ENCODE measurements at places on chromosomes 4 and X.

DNA sequence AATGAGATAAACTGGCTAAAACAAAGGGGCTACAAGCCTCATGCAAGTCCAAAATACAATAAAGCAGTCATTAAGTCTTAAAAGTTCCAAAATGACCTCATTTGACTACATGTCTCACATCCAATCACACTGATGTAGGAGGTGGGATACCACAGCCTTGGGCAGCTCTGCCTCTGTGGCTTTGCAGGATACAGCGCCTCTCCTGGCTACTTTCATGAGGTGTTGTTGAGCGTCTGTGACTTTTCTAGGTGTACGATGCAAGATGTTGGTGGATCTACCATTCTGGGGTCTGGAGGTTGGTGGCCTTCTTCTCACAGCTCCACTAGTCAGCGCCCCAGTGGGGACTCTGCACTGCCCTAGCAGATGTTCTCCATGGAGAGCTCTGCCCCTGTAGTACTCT, 944.9 kb downstream of the TECRL start:
- DNase-seq = no peak

GRCh38 chr4:71677568-71677967, 106.3 kb downstream of the GC start:
- DNase-seq = no peak

- DNase-seq = no peak
Measured at GRCh38 chr4:44791831-44792230, 65.5 kb upstream of the GNPDA2 start.

DNA sequence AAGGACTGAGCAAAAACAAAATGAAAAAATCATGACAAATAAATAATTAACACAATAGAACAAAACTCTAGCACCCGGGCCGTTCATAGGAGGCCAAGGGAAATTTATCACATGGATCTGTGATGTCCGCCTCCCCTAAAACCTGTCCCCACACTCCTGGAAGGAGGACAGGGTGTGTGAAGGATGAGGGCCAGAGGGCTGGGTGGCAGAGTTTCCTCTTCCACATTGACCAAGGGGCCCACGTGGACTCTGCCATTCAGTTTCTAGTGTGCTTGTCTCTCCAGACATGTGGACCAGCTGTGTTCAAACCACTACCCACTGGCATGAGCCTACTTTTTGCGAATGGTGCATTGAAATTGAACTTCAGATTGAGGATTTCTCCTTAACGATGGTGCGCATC, 6.3 kb downstream of the PRRG3 start:
- no peak for DNase-seq

GRCh38 chr4:48858130-48858529, 27.2 kb downstream of the OCIAD1 start:
- no peak for DNase-seq

DNA sequence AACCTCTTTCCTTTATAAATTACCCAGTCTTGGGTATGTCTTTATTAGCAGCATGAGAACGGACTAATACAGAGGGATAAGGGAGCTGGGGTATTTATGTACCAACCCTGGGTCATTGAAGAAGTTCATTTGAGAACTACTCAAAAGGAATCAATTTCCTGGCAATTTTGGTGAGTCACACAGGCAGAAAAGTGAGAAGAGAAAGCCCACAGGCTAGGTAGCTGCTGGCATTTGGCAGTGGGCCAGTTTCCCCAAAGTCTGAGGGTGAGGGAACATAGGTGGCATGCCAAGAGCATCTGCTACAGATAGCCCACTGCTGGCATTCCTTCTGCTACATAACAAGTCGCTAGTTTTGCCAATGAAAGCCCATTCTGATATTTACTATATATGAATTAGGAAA, 411.2 kb downstream of the MID1IP1 start:
- no peak for DNase-seq

GRCh38 chr4:2042947-2043395, 16.2 kb upstream of the NAT8L start:
- DNase-seq = no peak

- no peak for DNase-seq
Measured at GRCh38 chrX:72365126-72365525, 59.4 kb upstream of the CITED1 start.

DNA sequence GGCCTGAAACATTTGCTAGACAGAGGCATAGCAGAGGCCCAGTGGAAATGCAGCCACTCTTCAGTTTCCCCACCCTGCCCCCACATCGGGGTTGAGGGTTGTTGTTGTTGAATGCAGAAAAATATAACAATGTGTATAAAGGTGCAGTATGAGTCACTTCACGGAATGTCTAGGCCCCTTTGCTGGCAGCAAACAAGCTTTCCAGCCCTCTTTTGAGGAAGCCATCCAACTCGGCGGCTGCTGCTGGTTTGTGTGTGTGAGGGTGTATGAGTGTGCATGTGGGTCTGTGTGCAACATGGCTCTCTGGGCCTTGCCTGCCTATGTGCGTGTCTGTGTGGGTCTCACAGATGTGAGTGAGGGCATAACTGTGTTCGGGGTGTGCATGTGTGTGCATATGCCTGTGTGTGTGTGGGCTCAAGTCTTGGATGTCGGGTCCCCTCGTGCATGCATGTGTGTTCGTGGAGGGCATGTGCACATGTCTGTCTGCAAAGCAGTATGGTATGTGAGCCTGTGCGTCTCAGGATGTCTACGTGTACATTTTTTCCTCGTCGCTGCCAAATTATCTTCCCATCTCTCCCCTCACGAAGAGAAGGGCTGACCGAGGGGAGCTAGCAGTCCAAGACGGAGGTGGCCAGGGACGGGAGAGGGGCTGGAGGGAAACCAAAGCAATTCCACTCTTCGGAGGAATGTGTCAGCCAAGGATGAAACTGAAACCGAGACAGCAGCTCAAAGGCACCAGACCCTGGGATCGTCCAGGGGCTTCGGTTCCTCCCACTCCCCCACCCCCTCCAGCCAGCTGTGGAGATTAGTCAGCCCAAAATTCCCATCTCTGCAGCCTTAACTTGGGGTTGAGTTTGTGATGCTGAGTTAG, 8.4 kb upstream of the ELF4 start:
- no peak for DNase-seq

DNA sequence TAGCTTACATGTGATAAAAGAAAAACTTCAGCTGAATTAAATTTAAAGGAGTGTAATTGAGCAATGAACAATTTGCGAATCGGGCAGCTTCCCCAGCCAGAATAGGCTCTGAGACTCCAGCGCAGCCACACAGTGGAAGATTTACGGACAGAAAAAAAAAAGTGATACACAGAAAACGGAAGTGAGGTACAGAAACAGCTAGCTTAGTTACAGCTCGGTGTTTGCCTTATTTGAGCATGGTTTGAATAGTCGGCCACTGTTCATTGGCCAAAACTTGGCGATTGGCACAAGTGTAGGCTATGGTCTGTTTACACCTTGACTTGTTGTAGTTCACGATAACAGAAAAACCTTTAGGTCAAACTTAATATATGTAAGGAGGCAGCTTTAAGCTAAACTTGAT, 16.7 kb upstream of the SUPT20HL1 start:
- no peak for DNase-seq

- no peak for DNase-seq
Measured at GRCh38 chr4:61933527-61933926, 733.4 kb downstream of the ADGRL3 start.

DNA sequence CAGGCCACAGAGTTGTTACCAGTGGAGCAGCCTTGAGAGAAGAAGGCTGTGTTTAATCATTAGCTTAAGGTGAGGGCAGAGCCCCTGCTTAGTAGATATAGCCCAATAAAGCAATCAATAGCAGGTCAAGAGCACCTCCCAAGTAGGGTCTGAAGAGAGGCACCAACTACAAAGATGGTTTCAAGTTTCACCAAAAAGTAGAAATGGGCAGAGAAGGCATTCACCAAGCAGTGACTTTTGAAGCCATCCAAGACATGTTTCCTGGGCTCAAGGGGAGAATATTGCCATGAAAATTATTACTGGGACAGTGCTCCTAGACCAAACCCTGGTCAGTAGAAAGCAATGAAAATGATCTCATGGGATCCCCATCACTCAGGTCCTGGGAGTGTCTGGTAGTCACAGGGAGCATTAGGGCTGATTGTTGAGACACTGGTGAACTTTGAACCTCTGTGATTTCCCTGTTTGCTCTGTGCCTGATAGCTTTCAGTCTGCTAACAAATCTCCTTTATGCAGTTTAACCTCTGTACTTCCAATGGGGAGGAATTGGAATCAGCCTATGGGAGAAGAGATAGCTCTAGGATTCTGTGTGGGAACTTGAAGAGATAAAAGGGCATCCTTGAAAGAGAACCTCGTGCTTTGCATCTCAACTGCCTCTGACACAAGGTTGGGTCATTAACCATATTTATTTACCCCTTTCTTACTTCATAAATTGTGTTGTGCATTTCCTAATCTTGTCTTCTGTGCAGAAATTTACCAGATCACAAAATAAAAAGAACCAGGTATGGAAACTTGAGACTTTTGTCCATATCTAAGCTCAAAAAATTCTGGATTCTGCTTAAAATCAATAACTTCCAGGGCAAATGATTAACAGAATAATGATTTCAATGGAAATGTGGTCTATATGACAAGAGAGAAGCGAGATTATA, 9.3 kb upstream of the OTC start:
- no peak for DNase-seq

DNA sequence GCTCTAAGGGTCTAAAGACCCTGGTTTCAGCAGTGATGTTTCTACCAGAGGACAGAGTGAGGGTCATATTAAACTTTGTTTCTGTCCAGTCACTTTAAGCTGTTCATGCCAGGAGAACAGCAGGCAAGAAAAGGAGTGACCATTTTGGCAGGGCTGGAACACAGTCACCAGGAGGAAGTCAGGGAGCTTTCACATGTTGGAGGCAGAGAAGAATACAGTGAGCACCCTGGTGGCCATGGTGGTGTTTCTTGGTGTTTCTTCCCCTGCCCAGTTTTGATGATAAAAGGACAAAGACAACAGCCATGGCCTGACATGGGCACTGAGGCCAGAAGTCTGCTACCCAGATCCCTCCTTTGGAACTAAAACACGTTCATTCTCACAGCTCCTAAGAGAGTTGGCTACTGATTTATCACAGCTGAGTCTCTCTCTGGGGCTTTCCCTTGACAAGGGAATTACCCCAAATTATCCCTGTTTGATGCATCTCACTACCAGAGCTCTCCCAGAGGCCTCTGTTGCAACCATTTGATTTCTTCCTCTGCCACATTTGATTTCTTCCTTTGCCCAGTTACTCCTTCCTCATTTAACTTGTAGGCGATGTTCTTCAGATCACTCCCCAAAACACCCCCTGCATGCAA, 106.4 kb upstream of the NWD2 start:
- no peak for DNase-seq

DNA sequence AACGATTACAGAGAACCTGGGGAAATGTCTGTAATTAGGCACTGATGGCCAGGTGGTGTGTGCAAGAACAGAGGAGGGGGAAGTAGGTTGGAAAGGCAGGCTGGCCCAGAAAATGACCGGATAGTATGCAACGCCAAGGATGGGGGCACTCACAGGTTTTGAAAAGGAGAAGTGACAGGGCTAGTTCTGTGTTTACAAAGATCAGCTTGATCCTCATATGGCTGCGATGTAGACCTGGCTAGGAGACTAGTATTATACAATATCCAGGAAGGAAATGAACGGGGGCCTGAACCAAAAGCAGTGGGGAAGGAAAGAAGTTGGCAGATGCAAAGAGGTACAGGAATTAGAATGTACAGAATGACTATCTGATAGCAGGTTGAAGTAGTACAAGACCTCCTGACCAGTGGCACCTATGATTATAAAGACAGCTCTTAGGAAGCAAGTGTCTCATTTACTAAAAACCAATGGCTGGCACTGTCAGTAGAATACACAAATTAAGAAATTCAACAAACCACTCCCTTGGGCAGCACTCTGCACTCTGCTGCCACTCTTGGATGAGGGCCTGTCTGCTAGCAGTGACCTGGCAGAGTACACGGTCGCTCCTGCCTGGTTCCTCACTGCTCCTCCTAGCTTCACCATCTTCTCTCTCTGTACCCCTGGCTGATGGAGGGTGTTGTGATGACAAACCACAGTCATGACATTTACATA, 14.1 kb downstream of the MFAP3L start:
- no peak for DNase-seq
